ENCODE measurements at places on chromosomes 6 and 20.

DNA sequence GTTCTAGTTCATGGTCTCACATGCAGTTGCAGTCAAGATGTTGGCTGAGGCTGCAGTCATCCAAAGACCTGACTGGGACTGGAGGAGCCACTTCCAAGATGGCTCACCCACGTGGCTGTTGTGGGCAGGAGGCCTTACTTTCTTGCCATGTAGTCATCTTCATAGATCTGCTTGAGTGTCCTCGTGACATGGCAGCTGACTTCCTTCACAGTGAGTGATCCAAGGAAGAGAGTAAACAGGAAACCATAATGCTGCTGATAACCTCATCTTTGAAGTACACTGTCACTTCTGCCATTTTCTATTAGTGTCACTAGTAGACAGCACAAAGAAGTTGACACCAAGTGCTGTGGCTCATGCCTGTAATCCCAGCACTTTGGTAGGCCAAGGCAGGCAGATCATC is 40.1 kb upstream of the AKIRIN2 start:
- peak; percentile 65 for DNase-seq

DNA sequence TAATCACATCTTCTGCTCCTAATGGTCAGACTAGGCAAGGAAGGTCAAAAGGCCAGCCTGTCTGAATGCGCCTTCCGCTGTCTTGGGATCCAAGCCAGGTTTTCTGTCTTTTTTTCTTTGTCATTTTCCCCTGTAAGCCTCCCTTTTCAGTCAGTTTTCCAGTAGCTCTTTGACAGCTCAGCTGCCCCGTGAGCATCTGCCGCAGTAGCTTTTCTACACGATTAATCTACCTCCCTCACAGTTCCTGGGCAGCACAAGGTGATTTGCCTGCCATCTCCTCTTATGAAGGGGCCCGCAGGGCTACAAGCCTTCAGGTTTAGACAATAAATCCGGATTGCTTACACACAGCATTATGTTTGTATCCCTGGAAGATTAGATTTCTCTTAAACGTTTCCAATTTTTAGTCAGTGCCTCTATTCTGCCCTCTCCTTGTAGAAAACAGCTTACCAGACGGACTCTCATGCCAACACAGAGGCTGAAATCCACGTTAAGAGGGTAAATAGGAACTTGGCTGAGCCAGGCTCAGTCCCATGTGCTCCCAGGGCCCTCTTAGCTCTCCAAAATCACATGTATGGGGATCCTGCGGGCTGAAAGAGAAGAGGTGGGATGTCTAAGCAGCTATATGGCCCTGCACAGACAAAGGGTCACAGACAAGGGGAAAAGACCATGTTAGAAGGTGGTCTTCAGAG is 77.2 kb downstream of the LY86 start:
- DNase-seq = no peak

GRCh38 chr6:27631609-27631916 is 158.7 kb upstream of the ZNF184 start:
- no peak for DNase-seq

- DNase-seq = no peak
Measured at GRCh38 chr6:111711476-111711875, 105.8 kb upstream of the TRAF3IP2 start.

DNA sequence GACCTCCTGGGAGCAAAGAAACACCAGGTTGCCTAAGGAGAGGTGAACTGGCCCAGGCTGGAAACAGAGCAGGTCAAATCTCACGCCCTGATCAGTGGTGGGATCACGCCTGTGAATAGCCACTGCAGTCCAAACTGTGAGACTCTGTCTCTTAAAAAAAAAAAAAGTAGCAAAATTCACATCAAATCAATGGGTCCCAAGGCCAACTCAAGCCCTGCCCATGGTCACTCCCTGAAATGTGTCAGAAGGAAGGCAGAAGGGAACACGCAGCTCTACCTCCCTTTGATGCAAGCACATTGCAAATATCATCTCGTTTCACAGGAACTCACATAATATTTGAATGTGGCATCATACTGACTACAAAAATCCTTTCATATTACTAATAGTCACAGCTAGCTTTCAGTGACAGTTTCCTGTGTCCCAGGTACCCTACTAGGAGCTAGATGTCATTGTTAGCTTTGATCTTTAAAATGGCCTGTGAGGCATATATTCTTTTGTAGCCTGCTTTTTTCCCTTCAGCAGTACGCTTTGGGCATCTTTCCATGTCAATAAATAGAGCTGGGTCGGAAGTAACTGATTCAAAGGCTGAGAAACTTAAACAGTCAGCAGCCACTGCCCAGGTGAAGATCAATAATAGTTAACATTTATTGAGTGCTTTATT is 14.4 kb upstream of the TTPAL start:
- no peak for DNase-seq

DNA sequence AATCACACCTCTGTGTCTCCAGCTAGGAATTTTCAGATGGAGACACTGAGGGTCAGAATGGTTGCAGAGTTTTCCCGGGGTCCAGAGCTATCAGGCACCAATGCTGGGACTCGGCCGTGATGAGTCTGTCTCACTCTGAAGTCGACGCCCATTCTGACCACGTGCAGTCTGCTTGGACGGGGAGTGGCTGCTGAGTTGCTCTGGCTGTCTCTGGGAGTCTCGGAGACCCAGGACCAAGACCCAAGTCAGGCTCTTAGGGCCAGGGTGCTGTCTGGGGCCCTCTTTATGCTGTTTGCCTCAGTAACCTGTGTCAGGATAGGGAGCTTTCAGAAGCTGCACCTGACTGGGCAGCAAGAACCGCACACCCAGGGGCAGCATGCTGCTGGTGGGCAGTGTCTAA is 4.6 kb downstream of the IP6K3 start:
- DNase-seq = no peak

GRCh38 chr20:2626853-2627541 is 25.4 kb upstream of the NOP56 start:
- DNase-seq = no peak

GRCh38 chr6:142867988-142868812 is 76.8 kb downstream of the HIVEP2 start:
- no peak for DNase-seq

GRCh38 chr6:89917216-89917615 is 22.9 kb downstream of the GJA10 start:
- DNase-seq = no peak

Data from stimulated activated naive CD8-positive, alpha-beta T cell treated with anti-CD3 and anti-CD28 coated beads, Interleukin-15, amount 100 ng/mL, for 72 hours (primary cell).